ENCODE measurements at places on chromosomes 7 and 10.

DNA sequence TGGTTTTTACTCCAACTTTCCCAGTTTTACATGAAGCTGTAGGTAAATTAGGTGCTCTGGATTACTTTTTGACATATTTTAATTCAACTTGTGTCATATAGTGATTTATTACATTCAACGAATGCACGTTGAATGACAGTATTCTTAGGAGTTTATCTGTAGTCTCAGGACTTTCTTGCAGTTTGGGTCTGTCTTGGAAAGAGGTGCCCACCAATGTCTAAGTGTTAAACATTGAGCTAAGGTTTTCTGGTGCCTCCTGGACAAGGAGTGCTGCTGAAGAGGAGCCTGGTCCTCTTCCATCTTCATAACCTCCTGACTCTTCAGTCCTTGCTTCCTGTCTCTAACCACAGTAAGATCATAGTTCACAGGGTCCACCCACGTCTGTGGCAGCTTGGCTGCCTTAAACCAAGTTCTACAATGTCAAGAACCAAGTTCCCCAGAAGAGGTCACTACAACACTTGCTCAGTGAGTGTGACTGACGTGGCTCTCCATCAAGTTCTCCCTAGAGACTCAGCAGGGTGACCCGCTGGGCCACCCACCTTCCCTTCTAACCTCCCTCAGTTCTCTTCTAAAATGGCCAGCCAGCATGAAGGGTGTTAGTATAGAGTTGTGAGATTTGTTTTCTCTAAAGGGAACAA, 6.1 kb downstream of the NPY start:
- DNase-seq: no peak

DNA sequence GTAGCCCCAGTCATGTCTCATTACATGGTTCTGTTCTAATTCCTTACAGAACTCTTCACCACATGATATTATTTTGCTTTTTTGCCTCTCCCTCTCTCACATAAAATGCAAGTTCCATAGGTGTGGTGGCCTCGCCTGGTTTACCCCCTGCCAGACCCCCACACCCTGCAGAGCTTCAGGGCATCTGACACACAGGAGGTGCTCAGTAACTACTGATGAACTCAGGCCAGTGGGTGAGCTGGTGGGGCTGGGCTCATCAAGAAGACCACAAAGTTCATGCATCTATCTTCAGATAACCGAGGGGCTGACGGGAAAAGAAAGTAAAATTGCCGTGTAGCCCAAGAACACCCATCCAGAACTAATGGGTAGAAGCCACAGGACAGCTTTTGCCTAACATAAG, 253.1 kb downstream of the GRID1 start:
- no peak for DNase-seq

DNA sequence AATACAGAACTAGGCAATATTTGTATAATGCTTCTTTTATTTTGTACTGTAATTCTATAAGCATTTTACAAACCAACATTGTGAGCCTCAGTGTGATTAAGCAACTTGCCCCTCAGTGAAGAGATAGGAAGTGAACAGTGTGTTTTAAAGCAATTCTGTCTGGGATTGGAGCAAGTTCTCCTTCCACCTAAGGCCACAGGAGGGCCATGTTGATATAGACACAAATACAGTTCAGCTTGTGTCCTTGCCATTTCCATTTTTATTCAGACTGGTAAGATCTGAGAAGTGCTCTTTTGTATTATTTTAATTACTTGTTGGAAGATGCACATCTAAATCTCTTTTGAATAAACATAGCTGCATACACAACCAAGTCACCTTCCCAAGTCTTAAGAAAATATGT, 416.3 kb upstream of the COBL start:
- no peak for DNase-seq

- no peak for DNase-seq
Measured at GRCh38 chr7:116557901-116558300, 33.1 kb downstream of the CAV1 start.

- DNase-seq: no peak
Measured at GRCh38 chr10:60003651-60004523, 97.5 kb upstream of the CCDC6 start.

DNA sequence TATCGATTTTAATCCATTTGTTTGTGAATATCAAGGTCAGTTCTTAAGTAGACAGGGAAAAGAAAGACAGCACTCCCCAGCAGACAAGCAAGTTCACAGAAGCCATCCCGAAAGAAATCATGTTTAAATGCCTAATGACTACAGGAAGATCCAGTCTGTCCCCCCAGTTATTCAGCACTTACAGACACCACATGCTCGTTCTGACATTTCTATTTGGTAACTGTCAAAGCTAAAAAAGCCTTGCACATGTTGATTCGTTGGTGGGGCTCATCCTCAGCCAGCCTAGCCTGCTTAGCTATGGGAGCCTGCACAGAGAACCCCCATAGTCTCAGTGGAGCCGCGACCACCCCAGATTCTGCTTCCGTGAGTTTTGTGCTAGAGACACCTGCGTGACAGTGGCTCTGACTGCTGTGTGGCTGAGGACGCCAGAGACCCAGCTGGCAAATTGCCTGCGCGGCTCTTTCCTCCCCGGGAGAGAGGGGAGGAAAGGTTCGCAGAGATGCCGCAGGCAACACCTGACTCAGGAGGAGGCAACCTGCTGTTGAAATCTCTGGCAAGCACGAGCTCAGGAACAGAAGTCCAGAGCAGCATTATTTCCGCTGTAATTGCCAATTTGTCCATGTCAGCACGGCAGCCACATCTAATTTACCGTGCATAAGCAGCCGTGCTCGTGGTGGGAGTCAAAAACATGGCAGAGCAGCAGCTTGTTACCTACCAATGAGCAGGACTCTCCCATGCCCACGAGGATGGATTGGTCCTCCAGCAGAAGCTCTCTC, 194.2 kb downstream of the GPAM start:
- no peak for DNase-seq

DNA sequence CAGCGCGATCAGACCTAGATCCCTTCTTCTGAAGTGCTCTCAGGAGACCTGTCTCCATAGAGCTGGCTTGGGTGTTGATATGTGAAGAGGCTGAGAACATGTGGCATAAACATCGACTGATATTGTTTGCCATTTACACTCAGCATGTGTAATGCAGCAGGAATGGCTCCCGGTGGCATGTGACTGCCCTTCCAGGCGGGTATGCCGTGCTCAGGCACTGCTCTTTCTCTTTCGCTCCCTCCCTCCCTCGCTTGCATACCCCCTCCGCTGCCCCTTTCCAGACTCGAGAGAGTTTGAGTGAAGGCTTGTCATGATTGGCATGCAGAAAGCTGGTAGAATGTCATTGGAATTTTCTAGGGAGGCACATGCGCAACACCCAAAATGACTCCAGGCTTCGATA, 107.3 kb upstream of the PDCD4 start:
- no peak for DNase-seq

GRCh38 chr10:79488336-79488735, 24.0 kb upstream of the EIF5AL1 start:
- DNase-seq: no peak

GRCh38 chr7:20330928-20331909, 519 bp downstream of the ITGB8 start:
- DNase-seq: no peak

DNA sequence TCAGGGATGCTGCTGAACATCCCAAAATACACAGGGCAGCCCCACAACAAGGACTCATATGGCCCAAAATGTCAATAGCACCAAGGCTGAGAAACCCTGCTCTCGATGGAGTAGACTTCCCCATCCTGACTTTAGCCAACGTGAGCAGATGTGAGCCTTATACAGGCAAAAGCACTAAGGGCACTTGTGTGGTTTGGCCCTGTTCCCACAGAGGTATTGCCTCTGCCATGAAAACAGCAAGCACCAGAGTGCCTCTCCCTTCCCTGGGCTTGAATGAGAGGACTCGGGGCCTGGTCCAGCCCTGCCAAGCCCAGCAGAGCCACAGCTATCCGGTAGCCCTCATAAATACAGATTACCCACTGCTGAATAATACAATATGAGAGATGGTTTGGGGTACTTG, 47.5 kb downstream of the ACSM6 start:
- no peak for DNase-seq

- DNase-seq: no peak
Measured at GRCh38 chr10:8150401-8150905, 96.0 kb downstream of the GATA3 start.

- DNase-seq: no peak
Measured at GRCh38 chr10:62511238-62511637, 137.1 kb downstream of the ZNF365 start.

GRCh38 chr7:46679671-46680070, 758.6 kb upstream of the IGFBP3 start:
- DNase-seq: no peak

DNA sequence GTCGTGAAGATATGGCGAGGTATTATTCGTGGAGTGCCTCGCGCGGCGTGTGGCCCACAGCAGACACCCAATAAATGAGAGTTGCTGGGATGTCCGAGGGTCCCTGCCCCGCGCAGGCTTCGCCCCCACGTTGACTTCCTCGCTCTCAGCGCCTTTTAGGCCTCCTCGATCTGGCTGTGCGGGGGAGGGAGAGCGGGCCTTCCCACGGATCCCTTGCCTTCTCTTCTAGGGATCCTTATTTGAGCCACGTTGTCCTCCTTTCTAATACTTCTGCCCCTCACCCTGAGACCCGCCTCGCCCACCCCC, 660 bp downstream of the VCL start:
- no peak for DNase-seq

- DNase-seq: no peak
Measured at GRCh38 chr7:42550706-42551470, 313.9 kb upstream of the GLI3 start.

- no peak for DNase-seq
Measured at GRCh38 chr10:71966046-71967004, 2.1 kb downstream of the CHST3 start.

DNA sequence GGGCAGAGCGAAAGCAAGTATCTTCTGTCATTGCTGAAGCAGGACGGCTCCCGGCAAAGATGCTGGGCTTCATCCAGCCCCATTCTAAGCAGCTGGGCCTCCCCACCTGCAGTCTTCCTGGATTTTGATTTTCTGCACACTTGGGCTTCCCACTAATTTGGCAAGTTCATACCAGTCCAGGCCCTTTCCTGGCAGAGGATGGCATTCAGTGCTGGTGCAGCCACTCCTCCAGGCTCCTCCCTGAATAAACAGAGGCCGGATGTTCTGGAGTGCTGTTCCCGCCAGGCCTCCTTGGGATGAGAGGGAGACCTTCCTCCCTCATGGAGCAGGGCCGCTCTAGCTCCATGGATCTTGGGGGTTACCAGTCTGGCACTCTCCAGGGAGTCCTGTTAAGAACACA, 3.4 kb downstream of the BAG3 start:
- no peak for DNase-seq

DNA sequence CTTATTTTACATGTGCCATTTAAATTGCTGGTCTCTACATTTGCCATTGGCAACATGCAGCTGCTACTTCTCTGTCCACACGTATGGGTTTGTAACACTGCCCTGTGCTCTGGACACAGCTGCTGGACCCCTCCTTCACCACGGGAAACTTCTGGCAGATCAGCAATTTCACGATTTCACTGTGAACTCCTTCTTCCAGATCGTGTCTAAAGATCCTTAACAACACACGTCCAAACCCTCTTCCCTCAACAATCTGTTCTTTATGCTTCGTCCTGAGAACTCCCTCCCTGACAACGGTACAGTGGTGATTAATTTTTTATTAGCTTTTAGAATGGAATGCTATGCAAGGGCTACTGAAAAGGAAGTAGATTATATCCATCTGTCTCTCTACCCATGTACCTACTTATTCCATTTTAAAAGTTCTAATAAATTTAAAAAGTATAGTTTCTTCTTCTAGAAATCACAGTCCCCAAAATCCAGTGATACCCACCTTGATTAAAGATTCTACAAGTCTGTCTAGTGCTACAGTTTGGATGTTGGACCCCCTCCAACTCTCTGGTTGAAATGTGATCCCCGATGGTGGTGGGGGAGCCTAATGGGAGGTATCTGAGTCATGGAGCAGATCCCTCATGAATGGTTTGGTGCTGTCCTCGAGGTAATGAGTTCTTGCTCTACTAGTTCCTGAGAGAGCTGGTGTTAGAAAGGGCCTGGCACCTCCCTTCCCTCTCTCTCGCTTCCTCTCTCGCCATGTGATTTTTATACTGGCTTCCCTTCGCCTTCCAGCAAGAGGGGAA, 81.0 kb downstream of the KIAA1549 start:
- no peak for DNase-seq

DNA sequence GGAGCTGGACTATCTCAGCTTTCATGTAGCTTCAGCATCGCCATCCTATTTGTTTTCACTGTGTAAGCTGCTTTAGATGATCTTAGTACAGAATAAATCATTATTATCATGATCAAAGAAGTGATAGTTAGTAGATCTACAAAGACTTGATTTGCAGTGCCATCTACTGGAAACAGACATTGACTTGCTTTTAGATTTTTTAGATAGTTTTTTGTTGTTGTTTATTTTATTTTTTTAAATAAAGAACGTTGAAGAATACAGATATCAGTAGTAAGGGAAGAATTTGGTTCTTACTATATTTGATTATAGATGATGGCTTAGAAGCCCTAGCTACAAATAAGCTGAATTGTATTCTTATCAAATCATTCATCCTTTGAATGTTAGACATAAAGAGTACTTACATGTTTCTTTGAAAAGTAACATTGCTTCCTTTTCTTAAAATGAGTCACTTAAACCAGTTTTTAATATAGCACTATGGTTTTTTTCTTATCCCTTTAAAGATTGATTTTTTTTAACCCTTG, 6.3 kb upstream of the SFMBT2 start:
- no peak for DNase-seq

GRCh38 chr10:80709866-80710265, 172.2 kb downstream of the SH2D4B start:
- no peak for DNase-seq

- DNase-seq: no peak
Measured at GRCh38 chr7:99042957-99043356, 101.0 kb downstream of the SMURF1 start.

DNA sequence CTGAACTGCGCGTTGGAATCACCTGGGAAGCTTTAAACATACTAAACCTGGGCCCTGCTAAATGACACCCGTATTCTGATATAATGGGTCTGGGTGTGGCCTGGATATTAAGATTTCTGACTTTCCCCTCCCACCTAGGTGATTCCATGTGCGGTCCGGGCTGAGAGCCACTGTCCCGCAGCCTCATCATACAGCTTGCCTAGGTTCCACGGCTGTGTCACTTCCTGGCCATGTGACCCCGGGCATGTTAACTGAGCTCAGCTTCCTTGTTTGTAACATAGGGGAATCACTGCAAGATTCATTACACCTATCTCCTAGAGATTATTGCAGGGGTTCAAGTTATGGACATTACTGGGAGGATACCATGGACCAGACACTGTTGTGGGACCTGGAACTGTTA, 472.7 kb upstream of the GALNT17 start:
- DNase-seq: no peak

DNA sequence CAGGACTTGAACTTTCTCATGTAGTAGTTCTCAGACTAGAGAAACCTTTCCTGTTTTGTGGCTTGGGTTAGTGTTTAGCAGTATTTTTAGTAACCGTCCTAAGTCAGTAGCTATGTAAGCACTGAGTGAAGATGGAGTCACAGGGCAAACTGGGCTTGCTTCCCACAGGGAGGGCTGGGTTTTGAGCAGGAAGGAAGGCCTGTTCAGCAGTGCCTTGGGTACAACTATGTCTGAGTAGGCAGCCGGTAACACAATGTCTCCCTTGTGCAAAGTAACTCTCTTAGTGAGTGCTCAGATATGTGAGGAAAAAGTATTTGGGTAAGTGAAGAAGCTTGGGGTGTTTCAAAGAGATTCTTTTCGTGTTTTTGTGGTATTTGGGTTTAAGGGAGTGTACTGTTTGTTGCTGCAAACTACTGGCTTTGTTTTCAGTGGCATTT, 96.4 kb downstream of the CCSER2 start:
- DNase-seq: no peak
